NCI-H2107 (cell line): ENCODE measurements at places on chromosomes 1 and 21.

DNA sequence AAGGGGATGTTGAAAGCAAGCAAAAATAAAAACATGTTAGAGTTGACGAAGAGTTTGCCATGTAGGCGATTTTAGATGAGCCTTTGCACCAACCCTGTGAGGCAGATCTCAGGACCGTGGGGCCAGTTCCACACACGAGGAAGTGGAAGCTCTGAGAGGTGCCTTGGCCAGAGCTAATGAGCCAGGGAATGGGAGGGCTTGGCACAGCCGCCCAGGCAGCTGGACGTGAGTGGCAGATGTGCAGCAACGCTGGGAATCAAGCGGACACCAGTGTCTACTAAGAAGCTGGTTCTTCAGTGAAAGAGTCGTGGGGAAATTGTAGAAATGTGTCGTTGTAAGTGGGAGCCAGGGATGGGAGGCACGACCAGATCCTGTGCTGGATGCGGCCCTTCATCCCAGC lies 58.9 kb upstream of the COL6A1 start:
- no peak for DNase-seq

DNA sequence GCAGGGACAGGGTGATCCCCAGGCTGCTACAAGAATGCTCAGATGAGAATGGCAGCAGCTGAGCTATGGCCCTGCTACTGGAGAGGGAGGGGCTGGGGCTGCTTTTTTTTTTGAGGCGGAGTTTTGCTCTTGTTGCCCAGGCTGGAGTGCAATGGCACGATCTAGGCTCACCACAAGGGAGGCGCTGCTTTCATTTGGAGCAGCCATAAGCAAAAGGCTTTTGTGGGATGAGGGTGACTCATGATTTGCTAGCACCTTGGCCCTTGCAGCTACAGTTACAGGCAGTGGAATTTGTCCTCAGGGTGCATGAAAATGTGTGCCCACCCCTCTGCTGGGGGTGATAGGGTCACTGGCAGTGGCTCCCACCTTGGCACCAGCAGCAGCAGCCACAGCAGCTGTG lies 32.4 kb upstream of the CYP4A22 start:
- no peak for DNase-seq

DNA sequence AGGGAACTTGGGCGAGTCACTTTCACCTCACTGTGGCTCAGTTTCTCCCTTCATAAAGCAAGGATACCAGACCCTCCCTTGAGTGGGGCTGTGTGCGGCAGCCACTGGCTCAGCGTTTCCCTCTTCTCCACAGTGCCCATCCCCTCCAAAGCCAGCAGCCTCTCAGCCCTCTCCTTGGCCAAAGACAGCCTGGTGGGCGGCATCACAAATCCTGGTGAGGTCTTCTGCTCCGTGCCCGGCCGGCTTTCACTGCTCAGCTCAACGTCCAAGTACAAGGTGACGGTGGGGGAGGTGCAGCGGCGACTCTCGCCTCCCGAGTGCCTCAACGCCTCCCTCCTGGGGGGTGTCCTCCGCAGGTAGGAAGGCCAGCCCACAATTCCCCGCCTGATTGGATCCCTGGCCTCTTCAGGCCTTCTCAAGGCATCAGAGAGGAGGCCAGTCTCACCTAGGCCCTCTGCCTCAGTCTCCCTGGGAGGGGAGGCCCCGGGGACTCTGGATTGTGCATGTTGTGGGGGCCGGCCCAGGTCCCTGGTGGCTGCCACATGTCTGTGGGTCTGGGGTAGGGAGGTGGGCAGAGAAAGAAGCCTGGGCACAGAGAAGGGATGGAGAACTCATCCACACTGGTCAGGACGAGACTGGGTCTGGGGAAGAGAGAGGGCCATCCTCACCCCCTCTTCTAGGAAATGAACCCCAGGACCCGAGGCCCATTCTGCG lies 15.2 kb downstream of the TFAP2E start:
- no peak for DNase-seq

DNA sequence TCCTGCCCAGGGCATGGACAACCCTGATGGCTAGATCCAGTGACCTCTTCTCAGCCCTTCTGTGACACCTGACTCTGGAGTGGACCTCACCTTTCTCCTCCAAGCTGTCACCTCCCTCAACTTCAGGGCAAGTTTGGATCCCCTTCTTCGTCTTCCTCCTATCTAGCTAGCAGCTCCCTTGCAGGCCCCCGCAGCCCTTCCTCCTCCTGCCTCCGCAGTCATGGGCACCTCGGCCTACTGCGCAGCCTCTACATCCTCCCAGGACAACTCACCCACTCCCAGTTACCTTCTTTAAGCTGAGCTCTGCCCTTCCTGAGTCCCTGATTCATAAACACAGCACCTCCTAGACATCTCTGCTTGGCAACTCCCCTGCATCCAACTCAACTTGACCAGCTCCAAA lies 61.3 kb upstream of the ID3 start:
- DNase-seq, result no peak

- no peak for DNase-seq
Measured at GRCh38 chr1:57959531-57960241, 535.8 kb upstream of the DAB1 start.

DNA sequence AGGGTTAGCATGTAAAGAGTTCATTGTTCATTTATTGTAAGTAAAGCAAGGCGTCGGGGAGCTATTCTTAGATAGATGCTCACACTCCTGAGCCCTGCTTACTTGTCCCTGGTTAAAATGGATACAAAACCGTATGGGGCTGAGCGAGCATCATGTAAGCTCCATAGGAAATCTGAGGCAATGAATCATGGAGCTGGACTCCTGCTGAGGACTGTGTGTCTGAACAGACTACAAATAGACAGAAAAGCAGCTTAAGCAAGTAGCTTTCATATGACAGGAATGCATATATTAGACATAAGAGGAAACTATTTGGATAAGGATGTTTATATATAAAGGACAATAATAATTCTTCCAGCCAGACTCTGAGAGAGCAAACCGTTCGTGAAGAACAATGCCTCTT lies 604.9 kb upstream of the PTBP2 start:
- DNase-seq, result no peak

DNA sequence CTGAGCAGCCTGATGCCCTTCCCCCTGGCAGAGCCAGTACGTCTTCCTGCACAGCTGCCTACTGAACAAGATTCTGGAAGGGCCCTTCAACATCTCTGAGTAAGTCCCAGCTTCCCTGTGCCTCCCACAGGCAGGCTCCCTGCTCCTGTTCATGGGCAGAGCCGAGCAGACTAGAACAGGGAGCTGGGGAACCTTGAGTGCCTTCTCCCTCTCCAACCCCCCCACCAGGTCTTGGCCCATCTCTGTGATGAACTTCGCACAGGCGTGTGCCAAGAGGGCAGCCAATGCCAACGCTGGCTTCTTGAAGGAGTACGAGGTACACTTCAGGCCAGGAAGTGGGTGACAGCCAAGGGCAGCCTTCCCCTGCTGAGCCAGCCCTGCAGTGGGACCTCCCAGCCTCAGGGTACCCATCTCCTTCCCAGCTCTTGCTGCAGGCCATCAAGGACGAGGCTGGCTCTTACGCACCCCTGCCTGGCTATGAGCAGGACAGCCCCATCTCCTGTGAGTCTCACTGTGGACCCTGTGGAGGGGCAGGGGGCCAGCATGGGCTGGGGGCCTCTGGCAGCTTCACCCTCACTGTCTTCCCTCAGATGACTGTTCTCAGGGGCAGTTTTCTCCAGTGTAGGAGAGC lies 6.4 kb upstream of the LGR6 start:
- DNase-seq, result no peak

- no peak for DNase-seq
Measured at GRCh38 chr1:18805150-18805879, 54.1 kb downstream of the TAS1R2 start.

- no peak for DNase-seq
Measured at GRCh38 chr1:95084317-95085176, 11.8 kb upstream of the ALG14 start.

GRCh38 chr1:204042516-204042915 lies 30.4 kb upstream of the SOX13 start:
- DNase-seq, result no peak

GRCh38 chr1:157363660-157364140 lies 188.6 kb downstream of the FCRL5 start:
- DNase-seq, result no peak
